Caki2 (cell line): ENCODE measurements at places on chromosomes 2 and 18.

GRCh38 chr2:84964406-84965191 lies 6.4 kb upstream of the KCMF1 start:
- peak; percentile 72 for DNase-seq

DNA sequence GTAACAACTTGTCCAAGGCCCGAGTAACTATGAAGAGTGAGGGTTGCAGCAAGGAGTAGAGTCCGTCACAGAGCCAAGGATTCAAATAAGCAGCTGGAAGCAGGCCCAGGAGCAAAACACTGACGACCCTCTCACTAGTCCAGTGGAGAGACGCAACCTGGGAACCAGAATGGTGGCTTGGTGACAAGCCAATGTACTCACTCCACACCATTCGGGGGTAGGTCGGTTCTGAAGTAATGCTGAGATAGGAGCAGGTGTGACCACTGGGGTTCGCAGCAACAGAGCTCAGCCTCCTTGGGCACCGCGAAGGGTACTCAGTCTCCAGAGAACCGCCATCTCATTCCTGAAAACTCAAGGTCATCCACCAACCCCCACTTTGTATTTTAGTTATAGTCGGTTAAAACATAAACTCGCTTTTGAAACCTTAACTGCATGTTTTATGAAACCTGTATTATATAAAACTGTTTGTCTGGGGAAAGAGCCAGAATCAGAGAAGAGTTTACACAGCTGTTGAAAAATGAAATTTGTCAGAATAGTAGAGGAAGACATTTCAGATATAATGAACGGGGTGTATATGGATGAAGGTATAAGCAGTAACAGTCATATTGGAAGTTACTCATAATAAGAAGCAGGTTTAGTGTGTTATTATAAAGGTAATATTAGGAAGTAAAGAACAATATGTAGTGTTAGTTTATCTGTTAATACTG lies 8.6 kb downstream of the ANKRD62 start:
- DNase-seq = no peak

DNA sequence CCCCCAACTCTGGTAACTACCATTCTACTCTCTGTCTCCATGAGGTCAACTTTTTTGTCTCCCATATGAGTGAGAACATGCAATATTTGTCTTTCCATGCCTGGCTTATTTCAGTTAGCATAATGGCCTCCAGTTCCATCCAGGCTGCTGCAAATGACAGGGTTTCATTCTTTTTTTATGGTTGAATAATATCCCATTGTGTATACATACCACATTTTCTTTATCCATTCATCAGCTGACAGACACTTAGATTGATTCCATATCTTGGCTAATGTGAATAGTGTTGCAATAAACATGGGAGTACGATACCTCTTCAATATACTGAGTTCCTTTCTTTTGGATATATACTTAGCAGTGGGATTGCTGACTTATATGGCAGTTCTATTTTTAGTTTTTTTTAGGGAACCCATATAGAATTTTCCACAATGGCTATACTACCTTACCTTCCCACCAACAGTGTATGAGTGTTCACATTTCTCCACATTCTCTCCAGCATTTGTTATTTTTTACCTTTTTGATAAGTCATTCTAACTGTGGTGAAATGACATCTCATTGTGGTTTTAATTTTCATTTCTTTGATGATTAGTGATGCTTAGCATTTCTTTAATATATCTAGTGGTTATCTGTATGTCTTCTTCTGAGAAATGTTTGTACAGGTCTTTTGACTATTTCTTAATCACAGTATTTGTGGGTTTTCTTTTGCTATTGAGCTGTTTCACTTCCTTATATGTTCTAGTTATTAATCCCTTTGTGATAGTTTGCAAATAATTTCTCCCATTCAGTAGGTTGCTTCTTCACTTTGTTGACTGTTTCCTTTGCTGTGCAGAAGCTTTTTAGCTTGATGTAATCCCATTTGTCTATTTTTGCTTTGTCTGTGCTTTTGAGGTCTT lies 112.2 kb downstream of the SRBD1 start:
- no peak for DNase-seq

GRCh38 chr2:28662468-28663181 lies 89.0 kb upstream of the PPP1CB start:
- peak; percentile 95 for DNase-seq

DNA sequence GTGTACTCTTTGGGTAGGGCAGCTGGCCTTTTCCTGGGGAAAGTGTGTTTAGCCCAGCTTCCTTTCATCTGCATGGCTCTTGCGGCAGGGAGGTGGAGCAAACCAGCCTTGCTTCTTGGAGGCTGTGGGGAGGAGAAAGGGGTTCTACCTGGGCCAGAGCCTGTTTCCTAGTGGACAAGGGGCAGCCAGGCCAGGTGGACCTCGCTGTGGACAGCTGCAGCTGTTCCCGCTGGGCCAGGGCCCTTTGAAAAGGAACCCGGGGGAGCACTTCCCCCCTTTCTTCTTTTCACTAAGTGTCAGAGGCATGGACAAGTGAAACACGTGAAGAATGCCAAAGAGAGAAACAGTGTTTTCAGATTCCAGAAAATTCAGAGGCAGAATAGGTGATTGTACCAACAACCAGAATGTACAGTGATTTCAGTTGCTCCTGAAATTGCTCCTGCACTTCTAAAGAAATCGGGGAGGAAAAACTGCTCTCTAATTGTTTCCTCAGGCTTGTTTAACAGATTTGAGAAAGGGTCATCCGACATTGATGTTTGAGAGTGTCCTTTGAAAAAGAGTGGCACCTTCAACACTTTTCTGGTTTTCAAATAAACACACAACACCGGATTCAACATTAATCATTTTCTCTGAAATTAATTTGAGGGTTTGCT lies 3.9 kb downstream of the GLI2 start:
- DNase-seq = no peak

- DNase-seq = peak; percentile 35
Measured at GRCh38 chr2:167844714-167845530, 402.5 kb downstream of the STK39 start.

GRCh38 chr2:102975996-102976975 lies 214.5 kb downstream of the TMEM182 start:
- DNase-seq = peak; percentile 32

DNA sequence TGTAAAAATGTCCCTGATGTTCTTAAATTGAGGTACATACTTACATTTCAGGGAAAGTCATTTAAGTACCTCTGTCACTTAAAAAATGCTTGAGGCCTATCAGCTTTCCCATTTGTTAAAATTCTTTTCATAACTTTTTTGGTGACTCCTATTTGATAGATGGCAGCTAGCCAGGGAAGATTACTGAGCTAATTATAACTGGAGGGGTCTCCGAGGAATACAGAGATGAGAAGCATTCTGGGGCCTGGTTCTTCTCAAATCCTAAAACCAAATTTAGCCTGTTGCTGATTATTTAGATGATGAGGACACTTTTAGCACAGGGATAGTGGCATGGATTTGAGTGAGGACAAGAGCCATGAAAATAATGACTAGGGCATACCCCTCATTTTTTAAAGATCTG lies 4.8 kb downstream of the UGP2 start:
- no peak for DNase-seq

DNA sequence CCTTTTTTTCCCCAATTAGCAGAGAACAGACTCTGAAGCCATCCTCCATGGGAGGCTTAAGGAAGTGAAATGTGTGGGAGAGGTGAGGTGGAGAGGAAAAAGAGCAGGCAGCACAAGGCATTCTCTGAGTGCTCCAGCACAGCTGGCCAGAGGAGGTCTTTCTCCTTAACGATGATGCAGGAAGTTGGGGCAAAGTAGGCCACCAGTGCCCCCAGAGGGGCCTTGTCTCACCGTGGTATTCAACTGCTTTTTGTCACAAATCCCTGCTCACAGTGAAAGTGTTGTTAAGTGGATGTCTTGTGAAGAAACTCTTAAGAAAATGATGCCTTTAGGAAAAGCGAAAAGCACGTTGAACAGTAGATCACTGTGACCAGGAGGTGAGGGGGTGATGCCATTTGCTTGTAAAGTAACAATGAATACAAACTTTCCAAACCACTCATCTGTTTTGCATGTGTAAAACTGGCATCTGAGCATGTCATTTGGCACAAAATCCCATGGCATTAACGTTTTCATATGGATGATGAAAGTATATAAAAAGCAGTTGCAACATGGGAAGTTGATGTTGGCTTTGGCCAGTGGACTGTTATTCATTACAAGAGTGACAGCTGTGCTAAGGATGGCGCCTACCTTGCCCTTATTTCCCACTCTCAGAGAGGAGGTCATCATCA lies 49.2 kb upstream of the CDC42EP3 start:
- DNase-seq = no peak

DNA sequence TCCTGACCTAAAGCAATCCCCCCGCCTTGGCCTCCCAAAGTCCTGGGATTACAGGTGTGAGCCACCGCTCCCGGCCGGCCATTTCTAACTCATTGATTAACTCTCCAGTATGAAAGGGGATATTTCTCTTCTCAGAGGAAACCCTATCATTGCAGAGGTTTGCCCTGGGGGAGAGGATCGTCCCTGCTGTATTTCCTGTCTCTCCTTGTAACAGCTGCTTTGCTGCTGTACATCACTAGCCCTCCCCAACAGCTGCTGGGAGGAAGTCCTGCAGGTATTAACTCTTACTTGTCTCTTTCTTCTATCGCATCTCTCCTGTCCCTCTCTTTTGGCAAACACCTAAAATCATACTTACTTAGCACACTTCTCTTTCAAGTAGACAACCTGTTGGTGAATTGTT lies 219.0 kb upstream of the DSEL start:
- DNase-seq = no peak

GRCh38 chr2:99569386-99569785 lies 79.6 kb upstream of the REV1 start:
- DNase-seq = no peak

DNA sequence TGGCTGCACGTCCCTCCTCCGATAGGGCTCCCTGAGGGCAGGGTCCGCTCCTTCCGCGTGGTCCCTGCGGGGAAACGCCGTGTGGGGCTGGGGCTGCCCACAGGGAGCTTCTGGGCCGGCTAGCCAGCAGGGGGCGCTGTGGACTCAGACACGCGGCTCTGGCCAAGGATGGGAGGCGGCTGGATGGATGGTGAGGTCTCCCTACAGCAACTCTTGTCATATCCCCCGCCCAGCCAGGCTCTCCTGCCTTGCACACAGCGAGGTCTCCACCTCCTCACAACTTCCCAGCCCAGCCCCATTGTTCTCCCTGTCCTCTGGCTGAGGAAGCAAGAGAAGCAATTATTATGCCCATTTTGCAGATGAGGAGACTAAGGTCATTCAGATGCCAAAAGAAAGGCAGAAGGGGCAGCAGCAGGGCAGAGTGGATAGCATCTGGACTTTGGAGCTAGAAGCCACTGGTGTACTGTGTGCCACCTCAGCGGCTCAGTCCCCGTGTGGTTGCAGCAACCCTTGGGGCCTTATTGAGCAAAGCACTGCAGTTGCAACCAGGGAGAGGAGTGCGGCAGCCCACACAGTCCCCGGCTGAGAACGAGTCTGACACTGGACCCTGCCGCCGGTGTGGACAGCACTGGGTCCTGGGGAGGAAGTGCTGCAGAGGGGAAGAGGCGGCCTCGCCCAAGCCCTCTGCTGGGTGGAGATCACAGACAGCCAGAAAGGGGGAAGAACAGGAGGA lies 99.0 kb downstream of the ZFP36L2 start:
- DNase-seq = no peak

- no peak for DNase-seq
Measured at GRCh38 chr2:192247456-192247855, 52.7 kb upstream of the TMEFF2 start.

DNA sequence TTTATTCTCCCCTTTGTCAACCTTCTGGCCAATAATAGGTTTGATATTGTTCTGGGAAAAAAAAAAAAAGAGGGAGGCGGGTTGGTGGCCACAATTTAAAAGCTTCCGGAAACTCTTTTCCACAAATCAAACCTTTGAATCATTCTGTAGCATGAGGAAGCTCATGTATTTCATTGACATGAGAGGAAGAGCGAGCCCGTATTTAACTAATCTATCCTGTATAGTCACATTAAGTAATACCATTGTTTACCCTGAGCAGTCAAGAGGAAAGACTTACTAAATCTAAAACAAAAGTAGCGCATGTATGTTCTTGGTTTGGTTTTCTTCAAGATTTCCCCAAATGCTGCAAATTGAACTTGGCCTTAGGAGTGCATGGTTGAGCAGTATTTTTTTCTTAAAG lies 120.1 kb downstream of the NCKAP5 start:
- DNase-seq = no peak

DNA sequence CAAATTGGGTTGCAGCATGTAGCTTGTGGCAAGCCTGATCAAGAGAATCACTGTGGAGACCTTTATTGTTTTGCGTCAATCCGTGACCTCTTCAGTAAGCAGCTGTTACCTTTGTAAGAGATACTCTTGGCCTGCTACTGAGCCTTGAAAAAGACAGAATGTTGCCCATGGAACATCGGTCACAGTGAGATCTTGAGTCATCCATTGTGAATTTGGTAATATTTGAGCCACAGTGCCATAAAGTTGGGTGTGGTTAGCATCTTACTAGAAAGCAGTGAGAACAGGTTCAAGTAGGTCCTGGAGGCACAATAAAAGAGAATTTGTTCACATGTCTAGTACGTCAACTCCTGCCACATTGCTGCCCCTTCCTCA lies 12.7 kb upstream of the EFR3B start:
- no peak for DNase-seq

DNA sequence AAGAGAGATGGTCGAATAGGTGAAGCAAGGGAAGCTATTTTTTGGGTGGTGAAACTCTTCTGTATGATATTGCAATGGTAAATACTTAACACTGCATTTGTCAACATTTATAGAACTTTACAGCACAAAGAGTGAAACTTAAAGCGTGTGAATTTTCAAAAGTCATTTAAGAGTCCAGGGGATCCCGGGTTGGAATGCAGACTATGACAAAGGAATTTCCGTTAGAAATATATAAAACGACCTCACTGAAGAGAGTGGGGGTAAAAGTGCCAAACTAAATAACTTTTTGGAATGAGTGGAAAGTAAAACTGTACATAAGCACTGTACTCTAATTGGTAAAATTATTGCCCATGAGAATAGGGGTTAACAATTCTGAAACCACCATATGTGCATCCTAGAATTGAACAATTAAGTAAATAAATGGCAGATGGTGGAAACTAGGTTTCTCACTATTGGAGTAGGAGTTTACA lies 191.0 kb upstream of the FN1 start:
- no peak for DNase-seq

GRCh38 chr2:99851089-99851488 lies 291.3 kb downstream of the AFF3 start:
- DNase-seq = peak; percentile 63

GRCh38 chr18:57004366-57005121 lies 142.3 kb upstream of the BOD1L2 start:
- peak; percentile 25 for DNase-seq

DNA sequence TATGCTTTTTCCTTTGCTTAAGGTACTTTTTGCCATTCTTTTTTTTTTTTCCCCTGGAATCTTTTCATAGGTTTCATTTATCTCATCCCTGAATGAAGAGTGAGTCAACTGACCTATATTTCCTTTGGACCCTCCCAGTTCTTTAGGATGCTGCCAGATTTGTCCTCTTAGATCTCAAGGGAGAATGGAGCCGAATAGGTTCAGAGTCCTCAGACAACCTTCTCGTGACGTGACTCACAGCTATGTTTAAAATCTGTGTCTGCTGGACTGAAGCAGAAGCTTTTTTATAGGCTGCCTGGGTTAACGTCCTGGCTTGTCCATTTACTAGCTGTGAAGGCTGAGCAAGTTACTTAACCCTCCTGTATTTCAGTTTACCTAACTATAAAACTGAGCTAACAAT lies 358.6 kb downstream of the DLGAP1 start:
- peak; percentile 26 for DNase-seq
